ENCODE measurements at places on chromosomes 2 and 18.
A peak's percentile ranks its signal among the peaks of the same experiment; 100 is the strongest.

- no peak for DNase-seq
These were observed 40.7 kb downstream of the RALB start for GRCh38 chr2:120293096-120294007.

DNA sequence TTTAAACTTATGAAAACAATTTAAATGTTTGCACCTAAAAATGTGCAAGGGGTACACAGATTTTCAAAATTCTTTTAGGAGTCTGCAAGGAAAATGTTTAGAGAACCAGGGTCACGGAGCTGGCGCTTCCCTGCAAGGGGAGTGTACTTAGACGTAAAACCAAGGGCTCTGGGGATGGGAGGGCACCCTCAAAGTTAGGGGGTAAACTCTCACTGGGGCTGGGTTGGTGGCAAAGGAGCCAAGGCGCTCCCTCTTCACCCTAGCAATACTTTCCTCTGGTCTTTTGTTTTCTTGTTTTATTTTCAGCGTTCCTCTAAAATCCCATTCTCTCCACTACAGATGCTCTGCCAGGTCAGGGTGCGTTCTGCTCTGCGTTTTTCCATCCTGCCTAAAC, 20.0 kb downstream of the TMEM247 start:
- DNase-seq: no peak

GRCh38 chr2:38549851-38550250, 52.9 kb downstream of the HNRNPLL start:
- DNase-seq: no peak

DNA sequence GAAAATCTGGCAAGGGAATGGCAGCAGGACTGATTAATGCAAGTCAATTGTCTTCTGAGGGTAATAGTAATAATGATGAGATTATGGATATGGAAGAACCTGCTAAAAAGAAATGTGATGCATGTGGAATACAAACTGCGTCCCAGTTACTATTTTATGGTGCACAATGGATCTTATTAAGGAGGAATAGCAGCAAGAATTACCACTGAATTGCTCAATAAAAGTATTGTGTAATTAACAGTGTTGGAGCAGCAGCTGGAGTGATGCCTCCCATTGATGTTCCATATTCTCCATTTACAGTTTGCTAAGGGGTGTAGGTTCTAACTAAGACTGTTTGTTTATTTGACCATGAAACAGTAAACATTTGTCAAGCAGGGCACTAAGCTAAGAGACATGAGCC, 167.9 kb downstream of the HRH4 start:
- DNase-seq: no peak

GRCh38 chr2:59881218-59881617, 672.2 kb downstream of the BCL11A start:
- no peak for DNase-seq

- DNase-seq: no peak
These were observed 590.8 kb upstream of the CDH2 start for GRCh38 chr18:28767727-28768211.

- DNase-seq: no peak
These were observed 7.5 kb downstream of the PARD6G start for GRCh38 chr18:80239830-80240229.

GRCh38 chr18:32301976-32302743, 112.3 kb downstream of the MEP1B start:
- no peak for DNase-seq

GRCh38 chr2:209614690-209615369, 156.8 kb upstream of the UNC80 start:
- DNase-seq: no peak

DNA sequence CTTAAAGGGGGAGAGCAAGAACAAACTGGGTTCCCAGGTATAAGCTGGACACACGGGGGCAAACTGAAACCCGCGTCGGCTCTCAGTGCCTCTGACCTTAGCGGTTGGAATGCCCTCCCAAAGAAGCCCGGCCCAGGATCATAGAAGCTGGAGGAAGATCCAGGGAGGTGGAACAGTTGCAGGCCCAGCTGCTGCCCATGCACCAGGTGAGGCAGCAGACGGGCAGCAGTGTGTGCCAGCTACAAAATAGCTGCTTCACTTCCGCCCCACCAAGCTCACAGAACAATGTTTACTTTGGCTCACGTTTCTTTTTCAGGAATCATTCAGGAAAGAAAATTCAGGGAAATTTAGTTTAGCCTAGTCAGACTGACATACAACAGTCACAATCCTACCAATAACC, 3.9 kb upstream of the ERMN start:
- DNase-seq: no peak

DNA sequence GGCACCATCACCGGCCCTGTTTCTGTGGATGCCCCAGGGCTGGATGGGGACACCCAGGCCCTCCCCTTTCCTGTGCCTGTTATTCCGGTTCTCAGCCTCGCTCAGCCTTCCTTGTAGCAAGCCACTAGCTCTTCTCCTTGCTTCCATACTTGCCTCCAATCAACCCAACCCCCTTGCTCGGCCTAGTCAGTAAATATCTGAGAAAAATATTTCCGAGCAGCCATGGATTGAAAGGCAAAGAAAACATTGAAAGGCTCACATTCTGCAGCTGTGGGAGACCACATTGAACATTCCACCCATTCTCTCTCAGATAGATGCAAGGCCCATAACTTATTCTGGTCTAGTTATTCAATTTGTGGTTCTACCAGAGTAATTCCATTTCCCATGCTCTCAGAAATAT, 114.9 kb downstream of the SPP2 start:
- no peak for DNase-seq

DNA sequence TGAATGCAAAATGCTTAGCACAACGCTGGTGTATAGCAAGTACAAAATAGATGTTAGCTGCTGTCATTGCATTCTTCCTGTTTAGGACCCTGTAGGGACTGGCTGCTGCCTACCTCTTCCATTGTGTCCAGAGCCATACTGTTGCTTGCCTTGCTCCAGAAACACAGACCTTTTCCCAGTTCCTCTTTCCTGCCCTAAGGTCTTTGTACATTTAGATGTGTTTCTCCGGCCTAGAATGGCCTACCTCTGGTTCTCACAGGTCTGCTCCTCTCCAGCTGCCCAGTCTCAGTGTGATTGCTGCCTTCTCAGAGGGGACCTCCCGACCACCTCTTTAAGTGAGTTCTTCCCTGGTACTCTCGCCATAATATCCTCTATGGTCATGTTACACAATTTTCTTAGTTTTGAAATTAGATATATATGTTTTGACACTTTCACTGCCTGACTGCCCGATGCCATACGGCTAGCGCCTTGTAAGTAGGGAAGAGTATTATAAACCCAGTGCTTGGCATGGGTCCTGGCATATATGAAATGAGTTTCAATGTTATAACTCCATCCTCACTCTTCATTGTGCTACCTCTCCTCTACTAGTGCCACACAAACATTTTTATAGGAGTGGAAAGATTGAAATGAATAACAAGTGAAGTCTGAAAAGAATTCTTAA, 48.3 kb downstream of the RFTN2 start:
- no peak for DNase-seq

GRCh38 chr18:59303656-59304195, 14.7 kb downstream of the CPLX4 start:
- DNase-seq: no peak

GRCh38 chr18:2572892-2573291, 1.5 kb downstream of the NDC80 start:
- DNase-seq: no peak

- no peak for DNase-seq
These were observed 50.1 kb downstream of the SLC14A1 start for GRCh38 chr18:45774065-45774521.

DNA sequence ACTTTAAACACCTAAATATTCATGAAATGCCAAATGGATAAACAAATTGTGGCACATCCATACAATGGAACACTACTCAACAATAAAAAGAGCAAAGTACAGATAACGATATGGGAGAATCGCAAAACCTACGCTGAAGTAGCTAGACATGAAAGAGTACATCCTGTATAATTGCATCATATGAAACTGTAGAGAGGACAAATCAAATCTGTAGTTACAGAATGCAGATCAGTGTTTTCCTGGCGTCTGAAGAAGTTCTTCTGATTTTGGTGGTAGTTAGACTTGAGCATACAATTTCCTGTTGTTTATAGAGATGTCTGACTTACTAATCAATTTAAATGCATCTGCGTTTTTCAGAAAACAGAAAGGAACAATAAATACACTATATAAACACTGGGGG, 394.4 kb downstream of the SOCS6 start:
- DNase-seq: no peak

GRCh38 chr2:104690255-104690984, 163.5 kb upstream of the POU3F3 start:
- DNase-seq: no peak

DNA sequence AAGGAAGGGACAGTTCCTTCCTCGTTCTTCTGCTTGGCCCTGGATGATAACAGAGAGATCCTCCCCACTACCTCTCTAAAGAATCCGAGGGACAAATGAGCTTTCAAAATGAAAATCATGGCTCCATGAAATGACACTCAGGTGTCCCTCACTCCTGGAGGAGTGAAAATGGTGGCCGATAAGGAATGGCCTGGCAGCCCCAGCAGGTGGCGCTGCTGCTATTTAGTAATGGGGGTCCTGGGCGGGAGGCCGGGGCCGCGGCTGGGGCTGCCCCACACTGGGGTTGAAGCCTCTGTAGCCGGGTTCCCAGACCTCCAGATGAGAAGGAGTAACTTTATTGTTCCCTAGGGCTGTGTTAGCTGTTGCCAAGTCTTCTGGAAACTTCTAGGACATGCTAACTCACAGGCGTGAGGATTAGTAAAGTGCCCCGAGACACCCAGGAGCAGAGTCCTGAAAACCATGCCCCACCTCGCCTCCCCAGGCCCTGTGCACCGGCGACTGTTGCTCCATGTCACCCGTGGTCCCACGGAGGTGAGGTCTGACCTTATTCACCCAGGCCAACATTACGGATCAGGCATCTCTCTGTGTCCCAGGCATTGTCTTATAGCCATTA, 138.0 kb downstream of the CTIF start:
- peak; percentile 83 for DNase-seq

DNA sequence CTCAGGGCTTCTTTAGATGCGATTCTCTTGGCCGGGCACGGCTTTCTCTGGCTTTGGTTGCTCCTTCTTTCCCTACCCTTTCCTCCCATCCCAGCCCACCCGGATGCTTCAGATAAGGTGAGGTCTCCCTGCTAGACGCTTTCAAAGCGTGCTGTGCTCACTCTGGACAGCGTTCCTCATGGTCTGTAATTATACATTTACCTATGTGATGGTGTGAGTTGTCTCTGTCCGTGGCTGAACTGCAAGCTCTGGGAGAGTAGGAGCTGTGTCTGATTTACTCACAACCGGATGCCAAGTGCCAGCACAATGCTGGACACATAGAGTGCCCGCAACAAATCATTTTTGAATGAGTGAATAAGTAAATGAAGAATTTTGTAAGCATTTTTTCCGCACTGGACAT, 26.8 kb upstream of the PNPT1 start:
- DNase-seq: no peak

DNA sequence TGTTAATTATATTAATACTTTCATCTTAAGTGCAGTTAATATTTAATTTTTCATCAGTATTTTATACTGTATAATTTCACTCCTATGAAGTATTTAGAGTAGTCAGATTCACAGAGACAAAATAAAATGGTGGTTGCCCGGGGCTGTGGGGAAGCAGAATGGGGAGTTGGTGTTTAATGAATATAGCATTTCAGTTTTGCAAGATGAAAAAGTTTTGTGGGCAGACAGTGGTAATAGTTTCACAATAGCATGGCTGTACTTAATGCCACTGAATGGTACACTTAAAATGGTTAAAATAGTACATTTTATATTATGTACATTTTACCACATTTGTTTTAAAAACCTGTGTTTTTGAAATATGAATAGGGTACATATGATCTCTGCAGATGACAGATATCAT, 31.2 kb downstream of the CFAP221 start:
- DNase-seq: no peak

DNA sequence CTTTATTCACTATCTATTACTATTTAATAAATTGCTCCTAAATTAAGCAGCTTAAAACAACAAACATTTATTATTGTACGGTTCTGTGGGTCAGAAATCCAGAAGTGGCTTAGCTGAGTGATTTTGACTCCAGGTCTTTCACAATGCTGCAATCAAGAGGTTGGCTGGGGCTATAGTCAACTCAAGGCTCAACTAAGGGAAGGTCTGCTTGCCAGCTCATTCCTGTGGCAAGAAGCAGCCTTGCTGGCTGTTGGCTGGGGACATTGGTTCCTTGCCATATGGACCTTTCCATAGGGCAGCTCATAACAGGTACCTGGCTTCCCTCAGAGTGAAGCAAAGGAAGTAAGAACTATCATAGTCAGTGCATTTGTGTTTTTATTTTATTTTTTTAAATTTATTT, 5.0 kb upstream of the MRPL19 start:
- no peak for DNase-seq

- no peak for DNase-seq
These were observed 24.4 kb downstream of the CRYGD start for GRCh38 chr2:208099682-208100470.
